Left ventricle myocardium superior (tissue), 1 donor: ENCODE measurements at places on chromosomes 12 and 14. TPM values are rescaled to one million over a fixed set of nuclear protein-coding genes. Genes with fewer than 3 reads are reported as not detected.

DNA sequence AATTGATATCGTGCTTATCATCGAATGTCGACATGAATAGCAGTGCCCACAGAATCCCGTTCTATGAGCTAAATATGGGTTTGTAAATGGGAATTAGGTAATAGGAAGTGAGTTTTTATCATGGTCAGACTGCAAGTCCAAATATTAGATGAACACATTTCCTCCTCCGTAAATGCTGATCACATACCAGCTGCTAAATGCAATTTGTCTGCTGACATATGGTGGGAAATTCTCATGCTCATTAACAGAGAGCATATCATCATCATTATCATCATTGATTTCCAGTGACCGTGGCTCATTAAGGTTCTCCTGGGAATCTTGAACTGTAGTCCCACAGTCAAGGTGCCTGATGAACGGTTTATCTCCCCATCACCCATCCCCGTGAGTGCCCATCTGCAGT lies 998.8 kb upstream of the TMEM132C start:
- DNase-seq: no peak

GRCh38 chr14:33634631-33635030 lies 316.2 kb downstream of the EGLN3 start:
- no peak for DNase-seq

Gene RNASE1
- total RNA-seq: 283 TPM

GRCh38 chr14:49505041-49505766 lies 81.0 kb downstream of the RPS29 start:
- DNase-seq: no peak

- no peak for DNase-seq
Measured at GRCh38 chr14:91313154-91313850, 68.8 kb upstream of the GPR68 start.

Gene KRT4
- total RNA-seq: not detected

Gene CLMN
- 8.9 TPM for total RNA-seq

DNA sequence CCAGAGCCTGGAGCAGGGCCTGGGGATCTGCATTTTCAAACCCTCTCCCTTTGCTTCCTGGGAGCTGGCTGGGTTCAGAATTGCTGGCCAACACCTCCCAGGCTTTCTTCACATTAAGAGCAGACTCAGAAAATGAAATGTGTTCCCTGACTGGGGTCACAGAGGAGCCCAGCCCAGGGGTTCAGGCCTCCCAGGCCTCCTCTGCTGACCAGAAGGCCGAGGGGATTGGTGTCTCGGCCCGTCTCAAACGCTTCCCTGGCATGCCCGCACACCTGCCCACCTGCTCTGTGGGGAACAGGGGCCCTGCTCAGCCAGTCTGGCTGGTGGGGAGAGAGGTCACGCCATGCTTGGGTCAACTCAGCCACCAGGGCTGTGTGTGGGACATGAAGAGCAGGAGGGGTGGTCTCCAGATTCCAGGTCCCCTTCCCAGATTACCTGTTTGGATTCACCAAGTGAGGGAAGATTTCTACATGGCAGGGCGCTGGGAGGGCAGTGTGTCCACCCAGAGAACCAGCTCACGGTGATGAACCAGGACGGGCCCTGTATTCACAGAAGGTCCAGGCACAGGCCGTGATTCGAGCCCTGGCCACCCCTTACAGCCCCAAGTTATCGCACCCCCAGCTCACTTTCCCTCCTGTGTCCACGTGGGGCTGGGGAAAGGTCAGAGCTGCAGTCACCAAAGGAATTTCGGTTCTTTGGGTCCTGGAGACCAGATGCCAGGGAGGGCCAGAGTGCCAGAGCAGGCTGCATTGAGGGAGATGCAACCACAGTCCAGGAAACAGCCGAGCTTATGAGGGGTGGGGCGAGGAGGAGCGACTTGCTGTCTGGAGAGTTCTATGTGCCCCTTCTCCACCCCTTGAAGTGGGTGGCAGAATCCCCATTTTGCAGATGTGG lies 55.2 kb upstream of the RIN3 start:
- no peak for DNase-seq

Gene B4GALNT3
- 49.6 TPM for total RNA-seq

DNA sequence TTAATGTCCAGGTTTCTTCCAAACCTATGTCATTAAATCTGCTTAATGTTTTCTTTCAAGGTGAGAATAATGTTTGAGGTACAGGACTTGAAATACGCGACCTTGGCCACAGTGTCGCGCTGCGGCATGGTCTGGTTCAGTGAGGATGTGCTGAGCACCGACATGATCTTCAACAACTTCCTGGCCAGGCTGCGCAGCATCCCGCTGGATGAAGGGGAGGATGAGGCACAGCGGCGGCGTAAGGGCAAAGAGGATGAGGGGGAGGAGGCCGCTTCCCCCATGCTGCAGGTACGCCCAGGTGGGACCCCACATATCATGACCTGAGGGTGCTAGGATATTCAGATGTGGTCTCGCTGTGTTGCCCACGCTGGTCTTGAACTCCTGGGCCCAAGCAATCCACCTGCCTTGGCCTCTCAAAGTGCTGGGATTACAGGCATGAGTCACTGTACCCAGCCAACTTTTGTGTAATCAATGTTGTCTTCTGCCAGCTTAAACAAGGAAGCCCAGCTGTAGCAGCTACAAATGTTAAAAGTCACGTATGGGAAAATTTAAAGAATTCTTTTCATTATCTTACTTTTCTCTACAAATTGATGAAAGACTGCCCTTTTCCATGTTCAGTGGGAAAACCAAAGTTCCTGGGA lies 50.8 kb downstream of the DYNC1H1 start:
- DNase-seq: no peak

Gene GNPNAT1
- total RNA-seq: 7.4 TPM

Gene PZP
- 0.35 TPM for total RNA-seq

Gene CCDC177
- total RNA-seq: not detected

Gene GPRC5D
- not detected for total RNA-seq
